Stimulated activated CD4-positive, alpha-beta T cell treated with anti-CD3 and anti-CD28 coated beads, Interleukin-4, amount 100 ng/mL, for 4 hours (primary cell): ENCODE measurements at places on chromosomes 7 and 10.

GRCh38 chr7:137882806-137883205, 36.0 kb upstream of the DGKI start:
- DNase-seq, result no peak

- no peak for DNase-seq
These were observed 32.1 kb upstream of the JAKMIP3 start for GRCh38 chr10:132033632-132034031.

DNA sequence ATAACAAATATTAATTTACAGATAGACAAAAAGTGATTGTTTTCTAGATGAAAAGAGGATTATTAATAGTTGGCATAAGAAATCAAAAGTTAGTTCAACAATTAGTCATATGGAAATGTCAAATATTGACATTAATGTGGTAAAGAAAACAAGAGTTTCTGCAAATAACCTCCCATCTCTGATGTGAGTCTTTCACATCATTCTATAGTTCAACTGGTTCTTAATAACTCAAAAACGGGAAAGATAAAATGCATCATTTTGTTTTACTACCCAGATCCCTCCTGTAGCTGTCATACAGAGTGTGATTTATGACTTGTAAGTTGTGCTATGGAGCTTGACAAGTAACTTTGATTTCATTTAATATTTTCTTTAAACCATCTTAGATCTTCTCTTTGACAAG, 594.8 kb downstream of the ZWINT start:
- no peak for DNase-seq

DNA sequence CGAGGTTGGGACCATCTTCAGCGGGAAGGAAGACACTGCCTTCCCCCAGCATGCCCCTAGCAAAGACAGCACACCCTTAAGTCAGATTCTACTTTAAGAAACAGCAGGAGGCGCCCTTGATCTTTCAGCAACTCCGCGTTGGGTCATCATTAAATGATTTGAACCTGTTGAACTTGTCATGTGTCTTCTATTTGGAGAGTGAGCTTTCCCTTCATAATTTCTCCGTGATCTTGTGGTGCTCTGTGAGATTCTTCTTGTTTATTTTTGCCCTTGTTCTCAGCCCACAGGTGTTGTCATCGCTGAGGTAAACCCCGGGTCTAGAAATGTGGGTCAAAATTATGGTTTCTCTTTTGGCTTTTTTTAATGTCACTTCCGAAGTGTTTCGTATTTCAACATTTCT, 49.5 kb upstream of the PITRM1 start:
- DNase-seq, result no peak

DNA sequence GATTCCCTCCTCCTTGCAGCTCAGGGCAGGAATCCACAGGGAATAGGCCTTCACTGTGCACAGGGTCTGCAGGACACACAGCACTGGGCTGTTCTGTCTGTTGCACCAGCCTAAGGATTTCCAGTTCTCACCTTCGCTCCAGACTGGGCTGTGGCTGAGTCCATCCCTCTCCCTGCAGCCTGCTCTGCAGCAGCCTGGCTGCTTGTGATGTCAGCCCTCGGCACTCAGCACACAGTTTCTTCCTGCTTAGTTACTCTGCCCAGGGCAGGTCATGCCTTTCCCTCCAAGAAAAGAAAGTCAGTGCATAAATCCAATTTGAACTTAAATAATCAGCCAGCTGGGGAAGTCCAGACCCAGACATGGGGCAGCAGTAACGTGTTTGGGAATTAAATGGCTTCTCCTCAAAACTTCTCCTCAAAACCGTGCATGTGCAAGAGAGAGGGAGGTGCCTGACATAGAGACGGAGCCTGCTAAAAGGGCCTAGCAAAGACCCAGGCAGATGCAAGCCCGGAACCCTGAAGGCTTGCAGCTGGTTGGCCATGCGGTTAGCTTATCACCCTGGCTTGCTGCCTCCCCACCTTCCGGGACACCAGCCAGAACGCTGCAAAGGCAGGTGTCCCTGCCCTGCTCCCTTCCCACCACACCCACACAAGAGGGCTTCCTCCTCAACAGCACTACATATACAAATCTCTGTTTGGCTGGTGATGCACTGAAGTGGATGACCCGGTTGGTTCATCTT, 10.9 kb upstream of the GDF2 start:
- DNase-seq, result no peak

GRCh38 chr10:101000127-101000914, 713 bp downstream of the LZTS2 start:
- DNase-seq, result no peak

- DNase-seq, result no peak
These were observed 3.8 kb upstream of the DGKI start for GRCh38 chr7:137850571-137850970.

- DNase-seq, result no peak
These were observed at the start of gene IFIT3 for GRCh38 chr10:89327803-89328441. Gene IFIT3, plus strand, starts transcription at chr10:89327997. Its CDS starts 77 bp downstream, at chr10:89328074.

- DNase-seq, result peak; percentile 71
These were observed 13.1 kb downstream of the LZTS2 start for GRCh38 chr10:101012525-101013364.

DNA sequence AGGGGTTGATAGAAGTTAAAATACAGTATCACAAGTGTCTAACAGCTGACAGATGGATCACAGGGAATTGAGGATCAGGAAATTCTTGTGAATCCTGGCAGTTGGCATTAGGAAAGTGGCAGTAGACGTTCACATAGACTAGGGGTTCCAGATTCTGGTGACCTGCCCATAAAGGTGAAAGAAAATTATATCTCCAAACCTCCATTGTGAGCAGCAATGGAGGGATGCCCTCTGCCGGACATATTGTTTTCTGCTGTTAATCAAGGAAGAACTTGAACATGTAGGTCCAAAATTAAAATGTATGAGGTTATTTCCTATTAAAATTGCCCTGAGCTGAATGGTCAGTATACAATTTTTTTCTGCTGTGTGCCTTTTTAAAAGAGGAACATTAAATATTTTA, 5.1 kb downstream of the NME8 start:
- DNase-seq, result no peak

DNA sequence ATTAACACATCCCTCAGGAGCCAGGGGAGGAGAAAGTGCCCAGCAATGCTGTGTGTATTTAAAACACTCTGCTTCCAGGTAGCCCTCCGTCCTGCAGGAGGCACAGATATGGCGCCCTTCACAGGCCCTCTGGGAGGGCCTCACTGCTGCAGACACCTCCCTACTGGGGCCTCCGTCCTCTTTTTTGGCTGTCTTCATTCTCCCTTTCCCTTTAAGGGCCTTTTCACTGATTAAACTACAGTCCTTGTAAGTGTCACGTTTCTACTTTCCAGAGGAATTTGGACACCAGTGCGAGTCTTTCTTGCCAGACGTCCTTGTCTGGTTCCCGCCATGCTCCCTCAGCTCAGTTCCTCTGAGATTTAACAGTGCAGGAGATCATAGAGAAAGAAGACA, 39.7 kb upstream of the MKRN1 start:
- no peak for DNase-seq

DNA sequence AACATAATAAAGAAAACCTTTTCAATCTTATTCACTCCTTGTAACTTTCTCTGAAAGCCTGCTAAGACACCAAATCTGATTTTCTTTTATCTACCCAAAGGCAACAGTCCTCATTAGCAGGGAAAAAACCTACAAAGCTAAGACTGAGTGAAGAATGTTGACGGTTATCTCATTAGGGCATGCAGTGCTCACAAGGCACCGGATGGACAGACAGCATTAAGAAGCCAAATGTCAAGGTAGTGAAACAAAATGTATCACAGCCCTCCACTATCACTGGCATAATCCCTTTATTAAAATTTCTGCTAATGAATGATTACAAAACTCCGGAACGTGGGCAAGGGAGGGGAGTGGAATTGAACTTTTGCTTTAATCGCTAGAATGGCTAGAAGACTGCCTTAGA, 442.8 kb downstream of the NEBL start:
- DNase-seq, result no peak

DNA sequence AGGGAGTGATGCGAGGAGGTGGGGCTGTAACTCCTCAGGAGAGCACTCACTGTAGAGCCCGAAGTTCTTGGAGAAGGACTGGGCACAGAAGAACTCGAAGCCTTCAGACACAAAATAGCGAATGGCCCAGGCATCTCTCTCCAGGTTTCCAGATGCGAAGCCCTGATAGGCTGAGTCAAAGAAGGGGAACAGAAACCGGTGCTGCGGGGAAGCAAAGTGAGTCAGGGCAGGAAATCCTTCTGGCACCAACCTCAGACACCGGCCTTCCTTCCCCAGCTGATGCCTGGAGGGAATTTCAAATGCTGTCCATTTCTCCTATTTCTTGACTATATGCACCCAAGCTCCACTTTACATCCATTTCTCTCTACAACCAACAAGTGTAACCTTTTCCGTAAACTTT, 26.8 kb downstream of the GOT1 start:
- DNase-seq, result no peak

GRCh38 chr10:31644931-31645633, 283.5 kb downstream of the ARHGAP12 start:
- DNase-seq, result no peak

DNA sequence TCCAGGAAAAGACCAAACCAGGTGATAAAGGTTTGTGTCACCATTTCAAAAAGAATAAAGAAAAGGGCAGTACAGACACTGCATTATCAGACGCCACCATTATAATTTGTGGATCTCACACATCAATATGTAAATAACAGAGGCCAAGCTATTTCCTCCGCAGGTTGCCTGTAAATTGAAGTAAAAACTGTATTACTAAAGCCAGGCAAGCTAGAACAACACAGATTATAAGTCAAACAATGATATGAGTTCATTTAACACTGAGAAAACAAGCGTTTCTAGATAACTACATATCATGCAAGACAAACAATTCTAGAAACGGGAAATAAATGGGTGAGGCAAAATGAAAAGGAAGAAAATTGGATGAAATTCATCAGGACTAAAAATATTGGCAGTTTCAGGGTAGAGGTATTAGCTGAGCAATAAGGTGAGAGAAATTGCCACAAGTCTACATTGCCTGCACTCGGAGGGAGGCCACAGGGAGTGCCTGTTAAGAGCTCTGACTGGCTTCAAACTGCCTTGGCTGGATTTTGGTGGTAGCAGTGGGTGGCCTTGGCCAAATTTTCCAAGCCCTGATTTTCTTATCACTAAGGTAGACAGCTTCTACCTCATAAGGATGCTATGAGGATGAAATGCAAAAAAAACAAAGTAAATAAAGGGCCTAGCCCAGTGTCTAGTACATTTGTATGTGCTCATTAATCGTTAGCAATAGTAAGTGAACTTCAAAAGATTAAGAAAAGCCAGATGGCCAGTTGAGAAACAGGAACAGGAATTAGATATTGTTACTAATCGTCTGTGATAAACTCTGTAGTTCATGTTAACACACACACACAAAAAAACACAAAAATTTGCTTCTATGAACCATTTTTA, 240.0 kb upstream of the NFE2L3 start:
- no peak for DNase-seq

DNA sequence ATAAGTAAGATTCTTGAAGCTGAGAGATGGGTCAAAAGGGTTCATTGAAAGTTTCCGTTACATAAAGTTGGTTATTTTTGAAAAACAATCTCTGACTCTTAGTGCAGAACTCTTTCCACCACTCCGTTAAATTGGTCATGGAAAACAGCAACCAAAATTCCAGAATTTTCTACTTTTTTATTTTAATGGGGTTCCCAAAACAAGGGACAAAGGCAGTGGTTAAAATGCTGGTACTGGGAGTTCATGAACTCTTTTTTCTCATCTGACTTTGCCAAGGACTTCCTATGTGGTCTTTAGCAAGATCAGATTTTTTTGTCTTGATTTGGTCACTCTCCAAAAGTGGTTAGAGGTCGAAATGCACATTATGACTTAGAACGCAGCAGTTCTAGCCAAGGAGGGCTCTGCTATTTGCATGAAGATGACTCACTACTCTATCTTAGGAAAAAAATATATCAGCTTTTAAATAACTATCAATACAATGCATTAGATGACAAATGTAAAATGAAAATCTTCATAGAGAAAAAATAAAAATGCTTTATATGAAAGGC, 145.7 kb downstream of the REEP3 start:
- no peak for DNase-seq

DNA sequence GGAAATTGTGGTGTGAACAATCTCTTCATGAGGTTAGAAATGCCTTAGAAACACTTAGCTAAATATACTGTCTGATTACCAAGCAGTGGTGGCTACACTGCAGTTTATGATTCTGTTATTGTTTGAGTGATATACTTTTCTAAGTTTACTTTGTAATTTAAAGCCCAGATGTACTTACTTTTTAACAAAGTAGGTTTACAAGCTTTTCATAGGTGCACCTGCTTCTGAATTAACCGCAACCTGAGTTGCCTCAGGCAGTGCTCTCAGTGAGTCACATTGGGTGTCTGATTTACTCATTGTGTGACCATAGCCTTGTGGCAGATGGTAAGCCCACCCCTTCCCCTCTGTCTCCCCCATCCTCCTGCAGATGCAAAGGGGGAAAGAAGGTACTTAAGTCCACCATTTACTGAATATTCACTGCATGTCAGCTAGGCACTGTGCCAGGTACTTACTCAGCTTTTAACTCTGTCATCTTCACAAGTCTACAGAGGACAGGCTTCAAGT, 9.0 kb downstream of the MTURN start:
- no peak for DNase-seq

- DNase-seq, result no peak
These were observed 474.6 kb upstream of the FZD8 start for GRCh38 chr10:36116731-36117130.

GRCh38 chr10:65416094-65416493, 1509.7 kb upstream of the LRRTM3 start:
- DNase-seq, result no peak

DNA sequence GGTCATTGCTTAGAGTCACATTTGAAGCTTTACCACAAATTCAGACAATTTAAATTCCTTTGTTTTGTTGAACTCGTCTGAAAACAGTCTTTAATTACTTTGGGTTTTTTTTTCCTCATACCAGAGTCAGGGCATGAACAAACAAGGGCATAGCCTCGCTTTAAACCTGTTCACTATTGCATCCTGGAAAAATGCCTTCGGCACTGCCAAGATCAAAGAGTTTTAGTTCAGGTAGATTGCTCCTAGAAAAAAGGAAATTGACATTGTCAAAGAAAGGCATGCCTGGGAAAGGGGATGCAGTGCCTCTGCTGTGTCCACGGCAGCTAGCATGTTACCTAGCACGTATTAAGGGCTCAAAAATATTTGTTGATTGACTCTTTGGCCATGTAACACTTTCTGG, 235.1 kb downstream of the ARHGAP21 start:
- no peak for DNase-seq

DNA sequence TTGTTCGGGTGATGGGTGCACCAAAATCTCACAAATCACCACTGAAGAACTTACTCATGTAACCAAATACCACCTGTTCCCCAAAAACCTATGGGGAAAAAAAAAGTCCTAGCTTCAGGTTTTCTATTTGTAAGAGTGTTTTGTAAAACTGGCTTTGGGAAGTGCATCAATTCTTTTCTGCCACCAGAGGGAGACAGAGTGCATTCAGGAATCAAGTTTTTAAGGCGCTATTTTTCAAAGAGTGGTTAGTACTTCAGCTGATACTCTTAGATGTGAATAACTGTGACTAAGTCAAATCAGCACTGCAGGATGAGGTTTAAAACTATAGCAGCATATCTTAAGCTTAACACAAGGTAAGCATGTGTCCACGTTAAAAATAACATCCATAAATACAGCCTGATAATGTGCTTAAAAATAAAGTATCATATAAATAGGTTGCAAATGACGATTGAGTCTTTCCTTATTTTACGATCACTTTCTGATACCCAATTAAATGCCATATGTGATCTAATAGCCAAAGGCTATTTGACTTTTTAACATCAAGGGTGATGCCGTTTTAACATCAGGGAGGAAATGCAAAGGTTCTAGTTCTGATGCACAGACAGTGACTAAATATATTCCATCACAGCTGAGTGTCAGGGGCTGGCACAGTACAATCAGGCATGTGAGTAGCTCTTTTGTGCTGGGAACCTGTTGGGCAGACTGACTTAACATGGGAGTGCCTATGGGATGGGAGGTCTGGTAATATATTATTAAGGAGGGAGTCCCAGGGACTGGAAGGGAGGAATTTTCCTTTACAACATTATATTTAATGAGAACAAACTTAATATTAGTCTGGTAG, 10.6 kb upstream of the LYZL2 start:
- no peak for DNase-seq
